ENCODE measurements at places on chromosomes 3 and 15.

DNA sequence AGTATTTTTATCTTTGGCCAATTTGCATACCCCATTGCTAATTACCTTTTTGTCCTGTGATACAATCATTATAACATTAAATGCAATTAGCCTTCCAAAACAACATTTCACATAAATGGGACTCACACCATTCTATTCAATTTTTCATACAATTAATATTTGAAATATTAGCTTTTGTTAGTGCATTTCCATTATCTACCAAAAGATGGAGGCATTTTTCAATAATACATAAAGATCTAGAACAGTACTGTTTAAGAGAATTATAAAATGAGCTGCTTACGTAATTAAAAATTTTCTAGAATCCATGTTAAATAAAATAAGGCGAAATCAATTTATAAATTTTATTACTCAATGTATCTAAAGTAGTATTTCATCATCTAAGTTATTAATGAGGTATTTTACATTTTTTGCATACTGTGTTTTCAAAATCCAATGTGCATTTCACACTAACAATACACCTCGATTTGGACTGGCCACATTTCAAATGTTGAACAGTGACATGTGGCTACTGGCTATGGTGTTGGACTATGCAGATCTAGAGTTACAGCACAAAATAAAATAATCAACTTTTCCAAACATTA is 74.3 kb downstream of the TJP1 start:
- DNase-seq = no peak

GRCh38 chr15:46080016-46080415 is 445.2 kb downstream of the SQOR start:
- DNase-seq = no peak

DNA sequence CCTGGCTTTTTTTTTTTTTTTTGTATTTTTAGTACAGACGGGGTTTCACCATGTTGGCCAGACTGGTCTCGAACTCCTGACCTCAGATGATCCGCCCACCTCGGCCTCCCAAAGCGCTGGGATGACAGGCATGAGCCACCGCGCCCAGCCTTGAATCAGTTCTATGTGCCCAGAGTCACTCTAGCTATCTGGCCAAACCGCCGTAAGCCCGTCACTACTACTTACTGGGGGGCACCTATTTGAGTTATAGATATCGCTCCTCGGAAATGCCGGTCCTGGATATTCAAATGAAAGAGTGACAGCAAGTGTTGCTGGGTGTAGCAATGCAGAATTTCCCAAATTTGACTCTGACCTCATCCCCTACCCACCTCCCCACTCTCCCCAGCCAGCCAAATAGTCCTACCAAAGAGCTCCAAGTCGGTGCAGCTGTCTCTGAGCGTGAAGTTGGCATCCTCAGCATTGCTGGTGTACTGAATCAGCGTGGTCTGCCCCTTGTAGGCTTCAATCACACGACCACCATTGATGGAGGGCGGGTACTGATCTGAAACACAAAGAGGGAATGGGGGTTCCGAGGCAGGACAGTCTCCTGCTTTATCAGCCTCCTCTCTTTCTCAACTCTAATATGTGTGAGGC is 38.1 kb downstream of the MUC20 start:
- no peak for DNase-seq

DNA sequence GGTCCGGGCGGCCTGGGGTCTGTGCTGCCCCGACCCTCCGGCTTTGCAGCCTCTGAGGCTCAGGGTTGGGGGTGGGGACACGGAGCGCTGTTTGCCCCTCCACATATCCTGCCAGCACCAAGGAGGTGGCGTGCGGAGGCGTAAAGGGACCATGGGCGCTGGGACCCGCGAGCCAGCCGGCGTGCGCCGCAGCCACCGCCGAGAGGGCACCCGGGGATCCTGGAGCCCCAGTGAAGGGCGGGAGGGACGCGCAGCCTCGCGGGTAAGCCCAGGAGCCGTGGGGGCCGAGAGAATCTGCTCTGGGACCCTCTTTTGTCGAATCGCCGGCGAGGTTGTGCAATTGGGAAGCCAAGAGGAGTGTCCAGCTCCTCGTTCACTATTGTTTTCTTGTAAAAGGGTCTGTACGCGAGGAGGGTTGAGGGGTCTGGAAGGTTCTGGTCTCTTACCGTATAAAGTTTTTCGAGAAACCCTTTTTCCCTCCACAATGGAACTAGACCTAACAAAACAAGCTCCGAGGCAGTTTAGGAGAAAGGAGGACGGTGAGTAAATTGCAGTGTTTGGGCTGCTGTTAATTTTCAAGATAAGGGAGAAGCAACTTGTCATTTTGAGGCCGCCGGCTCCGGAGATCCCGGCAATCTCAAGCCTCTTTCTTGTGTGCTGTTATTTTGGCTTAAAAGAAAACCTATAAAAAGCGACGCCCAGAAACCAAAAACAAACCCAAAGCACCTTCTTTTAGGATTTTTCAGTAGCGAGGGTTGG is 29.9 kb upstream of the ST3GAL6 start:
- DNase-seq = no peak

DNA sequence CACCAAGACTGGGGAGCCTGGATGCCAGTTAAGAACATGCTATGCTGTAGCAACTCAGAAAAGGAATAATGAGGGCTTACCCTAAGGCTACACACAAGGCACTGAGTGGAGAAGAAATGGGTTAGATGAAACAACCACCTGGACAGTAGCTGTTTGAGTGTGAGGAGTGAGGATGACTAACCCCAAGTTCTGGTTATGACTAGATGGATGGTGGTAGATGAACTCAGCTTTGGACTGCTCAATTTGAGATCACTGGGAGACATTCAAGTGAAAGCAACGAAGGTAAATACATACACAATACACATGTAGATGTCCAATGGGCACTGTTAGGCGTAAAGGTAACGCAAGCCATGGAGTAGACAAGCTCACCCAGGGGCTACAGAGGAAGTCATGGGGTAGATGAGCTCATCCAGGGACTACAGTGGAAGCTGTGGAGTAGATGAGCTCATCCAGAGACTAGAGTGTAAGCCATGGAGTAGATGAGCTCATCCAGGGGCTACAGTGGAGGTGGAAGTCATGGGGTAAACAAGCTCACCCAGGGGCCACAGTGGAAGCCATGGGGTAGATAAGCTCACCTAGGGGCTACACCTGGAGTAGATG is 98.3 kb downstream of the ANO10 start:
- DNase-seq = no peak

DNA sequence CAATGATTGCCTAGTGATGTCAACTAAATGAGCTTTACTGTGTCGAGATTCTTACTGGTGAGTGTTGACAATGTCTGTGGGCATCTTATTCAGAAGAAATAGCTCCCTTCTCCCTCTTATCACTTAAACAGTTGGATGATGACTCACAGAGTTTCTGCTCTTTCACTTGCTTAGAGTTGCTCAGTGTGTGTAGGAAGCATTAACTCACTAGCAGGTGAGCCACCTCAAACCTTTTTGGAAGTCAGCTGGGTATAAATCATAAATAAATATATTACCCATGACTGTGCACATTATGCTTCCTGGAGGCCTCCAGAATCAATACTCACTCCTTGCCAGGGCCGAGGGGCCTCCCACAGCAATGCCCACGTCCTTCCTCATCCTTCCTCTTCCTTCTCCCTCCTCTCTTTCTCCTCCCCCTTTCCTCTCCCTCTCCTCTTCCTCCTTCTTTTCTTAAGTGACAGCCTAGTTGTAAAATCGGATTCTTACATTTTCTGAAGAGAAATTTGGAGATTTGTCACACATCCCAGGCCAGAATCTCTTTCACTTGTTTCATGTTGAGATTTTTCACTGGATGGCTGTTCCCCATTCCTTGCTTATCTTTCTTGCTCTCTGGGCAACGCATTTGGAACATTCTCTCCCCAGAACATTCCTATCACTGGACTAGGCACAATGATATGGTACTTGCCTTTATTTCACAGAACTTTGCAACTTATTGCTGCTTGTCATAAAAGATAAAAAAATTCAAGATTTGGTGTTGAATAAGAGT is 17.5 kb downstream of the SHC4 start:
- no peak for DNase-seq

GRCh38 chr3:47409688-47410416 is 29.0 kb downstream of the PTPN23 start:
- DNase-seq = no peak

DNA sequence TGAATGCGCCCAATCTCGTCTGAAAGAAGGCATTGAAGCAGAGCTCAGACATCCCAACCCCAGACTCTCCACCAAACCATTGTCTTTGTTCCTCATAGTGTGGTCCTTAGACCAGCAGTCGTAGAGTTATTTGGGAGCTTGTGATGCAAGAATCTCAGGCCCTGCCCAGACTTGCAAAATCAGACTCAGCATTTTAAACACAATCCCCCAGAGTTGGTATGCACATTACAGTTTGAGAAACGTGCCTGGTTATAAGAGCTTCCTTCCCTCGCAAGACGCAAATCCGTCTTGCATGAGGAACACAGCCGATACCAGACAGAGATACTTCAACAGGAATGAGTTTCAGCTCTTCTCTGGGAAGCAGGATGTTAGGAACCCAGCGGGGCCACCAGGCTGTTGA is 38.9 kb upstream of the IREB2 start:
- DNase-seq = no peak

DNA sequence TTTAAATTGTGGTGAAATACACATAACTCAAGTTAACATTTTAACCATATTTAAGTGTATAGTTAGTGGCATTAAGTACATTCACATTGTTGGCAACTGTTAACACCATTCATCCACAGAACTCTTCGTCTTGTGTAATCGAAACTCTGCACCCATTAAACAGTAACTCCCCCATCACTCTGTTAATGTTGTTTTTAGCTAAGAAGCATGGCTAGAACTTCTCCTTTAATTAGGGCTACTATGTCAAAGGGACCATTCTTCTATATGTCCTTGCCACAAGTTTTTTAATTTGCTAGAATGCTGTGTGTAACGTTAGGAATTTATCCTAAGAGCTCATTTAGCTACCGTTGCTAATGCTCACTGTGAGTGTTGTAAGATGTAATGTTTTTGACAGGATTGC is 60.6 kb downstream of the MAP2K5 start:
- DNase-seq = no peak

DNA sequence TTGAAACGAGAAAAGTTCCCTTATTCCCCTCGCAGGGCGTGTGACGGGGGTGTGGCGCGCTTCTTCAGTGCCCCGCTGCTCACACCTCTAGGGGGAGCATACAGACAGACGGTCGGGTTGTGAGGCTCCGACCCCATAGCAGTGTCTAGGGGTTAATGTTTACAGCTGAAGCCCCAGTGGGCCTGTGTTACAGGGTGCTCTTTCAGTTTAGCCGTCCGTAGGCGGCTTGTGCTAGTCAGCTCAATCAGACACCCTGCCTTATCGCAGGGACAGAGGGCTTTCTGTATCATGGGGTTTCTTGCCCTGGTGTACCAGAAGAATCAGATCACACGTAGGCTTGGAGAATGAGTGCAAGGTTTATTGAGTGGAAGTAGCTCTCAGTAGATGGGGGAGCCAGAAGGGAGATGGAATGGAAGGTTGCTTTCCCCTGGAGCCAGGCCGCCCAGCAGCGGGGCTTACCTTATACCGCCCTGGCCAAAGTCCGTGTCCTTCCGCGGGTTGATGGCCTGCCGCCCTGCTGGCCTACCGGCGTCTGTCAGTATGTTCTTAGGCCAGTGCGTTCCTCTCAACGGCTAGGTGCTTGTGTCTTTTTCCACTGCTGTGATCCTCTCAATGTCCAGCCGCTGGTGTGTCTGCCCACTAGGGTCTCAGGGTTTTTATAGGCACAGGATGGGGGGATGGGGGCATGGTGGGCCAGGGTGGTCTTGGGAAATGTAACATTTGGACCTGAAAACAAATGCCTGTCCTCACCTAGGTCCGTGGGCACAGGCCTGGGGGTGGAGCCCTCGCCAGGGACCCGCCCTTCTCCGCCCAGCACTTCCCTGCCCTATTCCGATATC is 32.2 kb upstream of the ACP3 start:
- no peak for DNase-seq

GRCh38 chr3:123586968-123587367 is 2.1 kb upstream of the HACD2 start:
- no peak for DNase-seq

GRCh38 chr3:115361806-115362205 is 214.7 kb upstream of the ZBTB20 start:
- no peak for DNase-seq

GRCh38 chr3:142053835-142054234 is 95.5 kb downstream of the TFDP2 start:
- no peak for DNase-seq

DNA sequence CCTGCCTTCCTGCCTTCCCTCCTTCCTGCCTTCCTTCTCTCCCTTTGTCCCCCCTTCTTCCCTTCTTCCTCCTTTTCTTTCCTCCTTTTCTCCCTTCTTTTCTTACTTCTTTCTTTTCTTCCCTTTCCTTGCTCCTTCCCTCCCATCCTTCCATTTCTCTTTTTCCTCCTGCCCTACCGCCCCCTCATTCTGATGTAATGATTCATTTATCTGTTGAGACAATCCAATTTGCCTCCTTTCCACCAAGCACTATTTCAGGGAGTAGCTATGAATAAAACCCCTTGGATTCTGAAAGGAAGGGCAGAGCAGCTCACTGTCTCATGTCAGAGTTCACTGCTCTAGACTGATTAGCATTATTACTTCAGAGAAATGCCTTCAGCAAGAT is 462.6 kb downstream of the PDCD6IP start:
- DNase-seq = no peak

GRCh38 chr3:60144071-60144470 is 1094.2 kb upstream of the CFAP20DC start:
- DNase-seq = no peak

Data from NCI-H510A treated with DMSO at 0.1 percent for 48 hours (cell line).